NCI-H1436 (cell line): ENCODE measurements at places on chromosomes 4 and X.

DNA sequence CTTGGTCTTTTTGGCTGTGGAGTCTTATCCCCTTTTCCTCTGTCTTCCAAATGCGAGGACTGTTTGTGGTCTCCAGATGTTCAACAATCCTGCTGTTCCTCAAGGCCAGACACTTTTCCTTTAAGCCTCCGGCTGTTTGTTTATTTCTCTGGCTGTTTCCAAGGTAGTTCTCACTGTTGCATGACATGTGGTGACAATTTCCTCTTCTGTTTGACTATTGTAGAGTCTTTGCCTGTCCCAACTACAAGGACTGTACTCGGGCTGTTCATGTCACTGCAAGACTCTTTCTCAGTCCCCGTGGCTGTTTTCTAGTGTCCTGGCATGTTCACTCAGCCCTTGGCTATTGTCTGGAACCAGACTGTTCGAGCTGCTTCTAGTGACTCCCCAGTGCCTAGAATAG lies 50.6 kb downstream of the ZNF157 start:
- no peak for DNase-seq

GRCh38 chr4:47968847-47969246 lies 47.6 kb downstream of the CNGA1 start:
- no peak for DNase-seq

DNA sequence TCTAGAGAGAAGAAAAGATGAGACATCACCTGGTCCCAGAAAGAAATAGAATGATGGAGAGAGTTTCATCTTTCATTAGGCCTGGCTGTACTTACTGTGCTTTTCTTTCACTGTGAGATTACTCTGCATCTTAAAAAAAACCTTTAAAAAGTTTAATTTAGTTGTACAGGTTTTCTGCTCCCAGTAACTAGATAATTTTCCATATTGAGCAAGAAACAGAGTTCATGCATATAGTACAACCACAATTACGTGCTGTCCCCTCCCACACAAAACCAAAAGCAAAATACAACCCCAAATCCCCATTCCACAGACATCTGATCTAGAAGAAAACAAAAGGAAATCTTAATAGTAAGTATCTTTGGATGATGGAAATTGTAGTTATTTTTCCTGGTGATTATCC lies 371.2 kb downstream of the SH2D1A start:
- no peak for DNase-seq

DNA sequence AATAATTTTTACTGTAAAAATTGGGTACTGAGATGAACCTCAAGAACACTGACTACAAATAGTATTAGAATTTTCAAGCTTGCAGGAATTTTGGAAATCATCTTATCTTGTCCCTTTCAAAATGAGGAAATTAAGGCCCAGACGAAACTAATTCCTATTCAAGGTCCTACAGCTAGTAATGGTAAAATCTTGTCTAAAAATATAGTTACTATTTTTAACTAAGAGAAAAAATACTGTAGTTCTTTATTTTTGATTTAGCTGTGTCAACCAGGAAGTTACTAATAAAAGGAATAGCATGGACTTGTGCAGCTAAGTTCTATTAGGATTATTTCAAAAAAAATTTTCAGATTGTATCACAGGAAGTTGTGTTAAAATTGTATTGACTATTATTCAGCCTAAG lies 12.7 kb downstream of the PRIMPOL start:
- no peak for DNase-seq

DNA sequence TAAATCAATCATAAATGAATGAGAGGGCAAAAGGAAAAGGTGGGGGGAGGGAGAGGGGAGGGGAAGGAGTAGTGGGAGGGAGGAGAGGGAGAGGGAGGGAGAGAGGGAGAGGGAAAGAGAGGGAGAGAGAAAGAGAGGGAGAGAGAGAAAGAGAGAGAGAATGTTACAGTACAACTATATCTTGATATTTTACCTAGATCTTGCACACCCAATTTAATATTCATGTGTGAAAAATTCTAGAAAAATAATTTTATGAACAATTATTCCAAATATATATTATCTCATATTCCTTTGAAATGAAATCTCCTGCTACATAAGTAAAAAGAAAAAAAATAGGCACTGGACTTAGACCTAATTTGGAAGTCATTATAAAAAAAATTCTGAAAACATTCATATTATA lies 120.0 kb downstream of the SCLT1 start:
- no peak for DNase-seq

- DNase-seq = no peak
These were observed 299.1 kb upstream of the BMP3 start for GRCh38 chr4:80731436-80731835.

GRCh38 chr4:106773076-106773905 lies 262.8 kb downstream of the DKK2 start:
- no peak for DNase-seq

DNA sequence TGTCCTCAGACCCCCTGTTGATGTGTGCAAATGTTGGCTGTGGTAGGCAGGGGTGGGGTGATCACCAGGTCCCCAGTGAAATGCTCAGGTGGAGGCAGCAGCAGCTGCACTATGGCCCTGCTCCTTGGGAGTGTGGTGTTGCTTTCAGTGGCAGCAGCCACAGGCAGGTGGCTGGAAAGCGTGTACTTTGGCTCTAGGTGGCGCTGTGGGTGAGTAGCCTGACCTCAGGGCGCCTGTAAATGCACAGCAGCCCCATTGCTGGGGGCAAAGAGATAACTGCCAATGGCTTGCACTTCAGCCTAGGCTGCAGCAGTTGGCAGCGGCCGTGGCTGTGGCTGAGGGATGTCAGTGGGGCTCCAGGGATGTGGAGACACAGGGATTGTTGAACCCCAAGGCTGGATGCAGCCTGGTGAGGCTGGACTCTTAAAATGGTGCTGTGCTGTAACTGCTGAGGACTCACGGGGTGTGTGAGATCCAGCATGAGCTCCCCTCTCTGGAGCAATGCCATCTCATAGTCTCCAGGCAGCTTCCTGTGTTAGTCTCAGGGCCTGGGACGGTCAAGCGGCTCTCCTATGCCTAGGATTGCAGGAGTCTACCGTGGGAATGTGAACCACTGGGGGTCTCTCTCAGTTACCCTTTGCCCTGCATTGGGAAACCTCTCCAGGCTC lies 421.7 kb upstream of the HTR2C start:
- DNase-seq = no peak
